Osteoblast (primary cell): ENCODE measurements at places on chromosomes 2 and 18. TPM values are rescaled to one million over a fixed set of nuclear protein-coding genes. Genes with fewer than 3 reads are reported as not detected.

GRCh38 chr2:46086578-46087070 is 210.6 kb upstream of the EPAS1 start:
- H3K4me1 ChIP-seq: peaks cover 20% of the 10 kb centered on the region
- H3K4me3 ChIP-seq: no peak overlapping the region
- no peak overlapping the region for H3K27ac ChIP-seq
- no peaks in the 10 kb centered on the region for H3K27me3 ChIP-seq
- DNase-seq: no peak

GRCh38 chr2:134029418-134029817 is 224.5 kb upstream of the MGAT5 start:
- peaks cover 23% of the 10 kb centered on the region for H3K27me3 ChIP-seq
- no peak for DNase-seq
- H3K4me3 ChIP-seq: no peak overlapping the region
- H3K4me1 ChIP-seq: no peaks in the 10 kb centered on the region

- no peaks in the 10 kb centered on the region for H3K27me3 ChIP-seq
- DNase-seq: no peak
- peaks cover 22% of the 10 kb centered on the region for H3K4me1 ChIP-seq
These were observed 245.1 kb downstream of the NEDD4L start for GRCh38 chr18:58288921-58289797.

DNA sequence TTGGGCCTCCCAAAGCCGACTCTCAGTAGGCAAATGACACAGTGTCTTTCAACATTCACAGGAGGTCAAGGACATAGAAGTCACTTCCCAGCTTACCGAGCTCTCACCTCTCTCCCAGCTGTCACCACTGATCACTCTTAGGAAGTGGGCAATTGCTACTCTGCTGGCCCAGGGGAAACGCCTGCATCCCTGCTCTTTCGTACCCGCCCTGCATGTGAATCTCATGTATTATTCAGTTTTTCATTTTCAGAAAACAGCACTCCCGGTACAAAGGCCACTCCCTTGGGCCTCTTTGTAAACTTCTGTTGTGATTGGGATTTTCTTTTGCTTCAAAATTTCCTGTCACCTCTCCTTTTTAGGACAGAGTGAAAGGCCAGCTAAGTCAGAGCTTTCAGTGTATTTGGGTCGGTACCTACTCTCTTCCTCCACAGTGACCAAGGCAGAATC is 15.4 kb downstream of the MRPL44 start:
- peaks cover 27% of the 10 kb centered on the region for H3K4me1 ChIP-seq
- H3K4me3 ChIP-seq: no peak overlapping the region
- H3K36me3 ChIP-seq: peaks cover 18% of the 10 kb centered on the region
- no peaks in the 10 kb centered on the region for H3K27me3 ChIP-seq
- no peak for DNase-seq
- H3K27ac ChIP-seq: no peak overlapping the region

DNA sequence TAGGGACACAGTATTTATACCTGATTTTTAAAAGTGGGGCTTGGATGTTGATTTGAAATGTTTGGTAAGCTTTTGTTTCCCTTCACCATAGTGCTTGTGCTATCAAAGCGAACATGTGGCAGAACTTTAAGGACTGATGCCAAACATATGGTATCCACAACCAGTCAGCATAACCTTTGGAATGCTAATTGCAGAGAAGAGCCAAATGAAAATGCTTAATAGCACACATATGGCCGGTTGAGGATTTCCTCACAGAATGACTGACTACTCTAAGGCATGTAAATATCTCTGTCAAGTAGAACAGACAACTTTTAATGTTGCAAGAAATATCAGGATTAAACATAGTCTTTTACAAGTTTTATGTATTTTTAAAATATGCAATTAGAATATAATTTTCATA is 120.9 kb upstream of the COL3A1 start:
- H3K36me3 ChIP-seq: no peaks in the 10 kb centered on the region
- DNase-seq: no peak

- peak overlapping the region; percentile 74 for H3K27ac ChIP-seq
- H3K27me3 ChIP-seq: no peaks in the 10 kb centered on the region
- peaks cover 31% of the 10 kb centered on the region for H3K4me1 ChIP-seq
- no peaks in the 10 kb centered on the region for H3K36me3 ChIP-seq
- no peak overlapping the region for H3K4me3 ChIP-seq
- peak; percentile 81 for DNase-seq
These were observed 1074.2 kb upstream of the ZEB2 start for GRCh38 chr2:145593991-145594614.

CROCC2 gene
- total RNA-seq: under 0.01 TPM in 2 replicates
